NK-92 treated with Interleukin-12 subunit alpha and Interleukin-12 subunit beta, amount 100 ng/mL, for 24 hours (cell line): ENCODE measurements at places on chromosomes 7 and 10.
A peak's percentile ranks its signal among the peaks of the same experiment; 100 is the strongest.

DNA sequence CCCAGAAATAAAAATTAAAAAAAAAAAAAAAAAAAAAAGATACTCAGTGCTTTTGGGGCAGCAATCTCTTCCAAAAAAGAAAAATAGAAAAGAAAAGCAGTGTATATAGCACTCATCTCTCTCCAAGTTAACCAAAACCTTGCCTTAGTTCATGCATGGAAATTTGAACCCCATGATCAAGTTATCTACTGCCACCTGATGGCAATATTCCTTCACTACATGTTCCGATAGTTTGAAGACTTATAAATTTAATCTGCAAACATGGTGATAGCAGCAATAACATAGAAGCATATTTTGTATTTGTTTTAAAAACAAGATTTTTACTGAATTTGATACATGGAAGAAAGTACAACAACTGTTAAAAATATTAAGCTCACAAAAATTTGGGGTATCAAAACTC, 48.6 kb upstream of the SLIT1 start:
- no peak for DNase-seq

DNA sequence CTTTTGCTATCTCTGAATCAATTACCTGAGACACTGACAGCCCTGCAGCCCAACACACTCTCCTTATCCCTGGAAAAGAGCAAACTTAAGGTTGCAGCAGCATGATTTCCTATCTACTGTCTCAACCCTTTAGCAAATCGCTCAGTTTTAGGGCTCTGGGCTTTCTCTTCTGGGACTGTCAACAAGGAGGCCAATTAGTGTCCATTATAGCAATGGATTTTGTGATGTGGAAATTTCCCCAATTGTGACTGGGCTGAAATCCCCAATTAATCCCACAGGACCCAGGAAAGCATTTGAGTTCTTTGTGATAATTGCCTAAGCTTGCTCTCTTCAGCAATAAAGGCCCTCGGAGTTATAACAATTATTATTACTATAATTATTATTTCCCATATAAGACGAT, 197.0 kb downstream of the ZNF438 start:
- no peak for DNase-seq

GRCh38 chr10:102072673-102073527, 7.8 kb downstream of the HPS6 start:
- DNase-seq: peak; percentile 53

GRCh38 chr10:117071286-117072050, 66.5 kb upstream of the SHTN1 start:
- DNase-seq: no peak

DNA sequence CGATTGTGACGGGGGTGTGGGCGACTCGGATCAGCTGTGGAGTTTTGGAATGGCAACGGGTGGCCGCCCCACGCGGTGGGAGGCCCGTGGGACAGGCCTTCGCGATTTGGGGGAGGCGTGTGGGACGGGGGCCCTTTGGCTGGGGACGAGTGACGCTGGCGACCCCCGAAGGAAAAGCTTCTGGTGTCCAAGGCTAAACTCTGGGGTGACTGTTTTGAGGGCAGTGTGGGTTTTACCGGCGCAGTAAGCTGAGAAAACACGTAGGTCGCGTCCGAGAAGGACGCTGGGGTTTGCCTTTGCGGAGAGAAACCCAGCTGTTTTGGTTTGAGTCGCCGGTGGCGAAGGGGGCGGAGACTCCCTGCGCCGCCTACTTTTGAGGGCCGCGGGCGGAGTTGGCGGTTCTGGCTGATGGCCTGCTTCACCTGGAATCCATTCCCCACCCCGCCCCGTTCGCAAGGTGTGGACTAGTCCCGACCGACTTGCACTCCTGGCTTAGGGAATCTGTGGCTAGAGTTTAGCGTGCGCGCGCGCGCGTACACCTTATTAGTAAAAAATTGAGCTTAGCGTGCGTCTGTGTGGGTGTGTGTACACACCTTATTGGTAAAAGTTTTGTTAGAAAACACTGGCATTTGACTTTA, 606 bp downstream of the TAX1BP1 start:
- peak; percentile 68 for DNase-seq

- no peak for DNase-seq
Measured at GRCh38 chr10:71757399-71757922, 15.9 kb downstream of the VSIR start.

GRCh38 chr10:26365681-26366358, 72.3 kb upstream of the APBB1IP start:
- no peak for DNase-seq

DNA sequence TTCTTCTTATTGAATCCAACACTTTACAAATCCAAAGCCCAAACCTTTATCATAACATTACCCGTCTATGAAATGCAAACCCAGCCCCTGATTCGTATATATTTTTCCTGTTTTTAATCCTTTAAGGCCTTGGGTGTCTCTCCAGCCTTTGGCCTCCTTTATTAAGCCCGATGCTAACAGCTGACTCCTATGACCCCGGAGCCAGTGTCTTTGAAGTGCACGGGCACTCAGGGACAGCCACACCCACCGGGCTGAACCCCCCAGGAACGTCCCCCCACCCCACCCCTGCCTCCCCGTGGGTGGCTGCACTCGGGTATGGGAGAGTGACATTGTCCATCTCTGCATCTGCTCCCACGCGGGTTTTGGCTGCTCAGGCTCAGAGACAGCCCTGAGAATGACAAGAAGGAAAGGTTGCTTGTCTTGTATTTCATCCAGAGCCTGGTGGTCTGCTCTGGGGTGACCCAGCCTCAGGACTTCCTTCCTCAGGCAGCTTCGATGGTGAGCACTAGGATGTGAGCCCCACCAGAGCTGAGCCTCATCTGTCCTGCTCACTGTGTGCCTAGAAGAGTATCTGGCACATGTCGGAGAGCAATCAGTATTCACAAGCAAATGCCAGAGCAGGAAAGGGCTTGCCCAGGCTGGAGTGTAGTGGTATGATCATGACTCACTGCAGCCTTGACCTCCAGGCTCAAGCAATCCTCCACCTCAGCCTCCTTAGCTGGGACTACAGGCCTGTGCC, 210.4 kb downstream of the SKIDA1 start:
- no peak for DNase-seq

DNA sequence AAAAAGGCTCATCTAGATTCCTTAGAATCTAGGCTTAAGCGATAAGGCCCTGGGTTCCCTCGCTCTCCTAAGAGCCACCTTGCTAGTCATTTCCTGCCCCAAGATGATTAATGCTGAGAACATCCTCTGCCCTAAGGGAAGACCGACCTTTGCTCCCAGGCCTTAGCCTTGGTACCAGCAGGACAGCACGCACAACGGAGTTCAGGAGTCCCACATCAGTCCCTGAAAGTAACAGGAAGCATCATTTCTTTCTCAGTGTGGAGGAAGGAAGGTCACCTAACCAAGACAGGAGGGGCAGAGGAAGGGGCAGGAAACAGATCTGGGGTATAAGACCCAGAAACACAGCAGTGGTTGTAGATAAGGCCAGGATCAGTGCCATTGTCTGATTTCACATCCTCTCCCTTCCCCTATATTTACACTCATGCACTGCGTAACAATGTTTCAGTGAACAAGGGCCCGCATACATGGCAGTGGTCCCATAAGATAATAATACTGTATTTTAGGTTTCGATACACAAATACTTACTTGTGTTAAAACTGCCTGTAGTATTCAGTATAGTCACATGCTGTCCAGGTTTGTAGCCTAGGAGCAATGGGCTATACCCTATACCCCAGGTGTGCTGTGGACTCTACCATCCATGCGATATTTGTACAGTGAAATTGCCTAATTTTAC, 8.1 kb upstream of the FAM107B start:
- no peak for DNase-seq

DNA sequence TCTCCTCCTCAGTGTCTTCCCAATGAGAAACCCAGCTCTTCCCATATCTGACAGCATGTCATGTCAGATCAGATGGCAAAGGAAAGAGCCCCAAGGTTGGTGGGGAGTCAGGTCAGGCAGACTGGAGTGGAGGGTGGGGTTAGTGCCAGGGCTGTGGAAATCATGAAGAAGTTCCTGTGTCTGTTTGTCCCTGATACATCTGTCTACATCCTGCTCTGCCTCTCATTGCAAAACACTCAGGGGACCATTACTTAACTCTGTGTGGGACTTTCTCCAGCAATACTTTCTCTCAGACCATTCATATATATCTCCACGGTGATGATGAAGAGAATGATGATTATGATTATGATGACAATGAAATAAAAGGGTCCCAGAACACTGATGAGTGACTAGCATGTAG, 3.3 kb downstream of the PRRT4 start:
- DNase-seq: no peak

GRCh38 chr10:26336979-26337378, 101.2 kb upstream of the APBB1IP start:
- no peak for DNase-seq

- no peak for DNase-seq
Measured at GRCh38 chr10:117541909-117542705, 439 bp upstream of the EMX2 start.

GRCh38 chr7:7449055-7449454, 86.6 kb downstream of the COL28A1 start:
- no peak for DNase-seq

GRCh38 chr10:35493196-35494118, 111.7 kb upstream of the GJD4 start:
- no peak for DNase-seq

DNA sequence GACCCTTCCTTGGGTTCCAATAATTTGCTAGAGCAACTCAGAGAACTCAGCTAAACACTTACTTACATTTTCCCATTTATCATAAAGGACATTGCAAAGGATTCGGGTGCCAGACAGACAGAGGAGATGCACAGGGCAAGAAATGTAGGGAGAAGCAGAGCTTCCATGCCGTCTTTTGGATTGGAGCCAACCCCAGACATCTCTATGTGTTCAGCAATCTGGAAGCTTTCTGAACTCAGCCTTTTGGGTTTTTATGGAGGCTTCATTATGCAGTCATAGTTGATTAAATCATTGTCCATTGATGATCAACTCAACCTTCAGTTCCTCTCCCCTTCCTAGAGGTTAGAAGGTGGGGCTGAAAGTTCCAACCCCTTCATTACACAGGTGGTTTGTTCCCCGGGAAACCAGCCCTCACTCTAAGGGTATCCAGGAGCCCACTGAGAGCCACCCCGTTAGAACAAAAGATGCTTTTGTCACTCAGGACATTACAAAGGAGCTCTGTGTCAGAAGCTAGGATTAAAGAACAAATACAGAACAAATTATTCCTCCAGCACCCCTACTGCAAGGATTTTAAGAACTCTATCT, 211.9 kb upstream of the VSTM2A start:
- DNase-seq: no peak

DNA sequence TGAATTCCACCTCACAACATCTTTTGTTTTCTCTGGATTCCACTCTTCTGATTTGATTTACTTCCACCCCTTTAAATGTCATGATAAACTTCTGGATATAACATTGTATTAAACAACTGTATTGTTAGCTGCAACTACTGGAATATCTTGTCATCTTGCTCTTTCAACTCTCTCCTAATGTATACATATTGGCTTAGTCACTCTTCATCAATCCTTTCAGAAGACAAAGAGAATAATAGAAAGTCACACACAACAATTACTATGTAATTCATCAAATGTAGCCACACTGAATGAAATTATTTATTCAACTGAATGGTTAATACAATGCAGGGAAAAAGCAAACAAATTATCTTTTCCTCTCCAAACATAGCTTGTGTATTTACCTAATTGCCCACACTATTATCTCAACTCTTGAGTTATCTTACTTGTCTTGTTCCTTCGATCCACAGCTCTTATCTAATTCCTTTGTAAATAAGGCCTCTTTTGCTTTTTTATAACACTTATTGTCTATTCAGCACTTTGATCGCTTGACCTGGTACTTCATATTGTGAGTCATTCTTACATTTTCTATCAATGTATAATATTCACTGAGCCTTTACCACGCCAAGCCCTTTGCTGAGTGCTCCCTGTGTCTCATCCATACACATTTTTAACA, 16.7 kb downstream of the SEMA3A start:
- DNase-seq: no peak

DNA sequence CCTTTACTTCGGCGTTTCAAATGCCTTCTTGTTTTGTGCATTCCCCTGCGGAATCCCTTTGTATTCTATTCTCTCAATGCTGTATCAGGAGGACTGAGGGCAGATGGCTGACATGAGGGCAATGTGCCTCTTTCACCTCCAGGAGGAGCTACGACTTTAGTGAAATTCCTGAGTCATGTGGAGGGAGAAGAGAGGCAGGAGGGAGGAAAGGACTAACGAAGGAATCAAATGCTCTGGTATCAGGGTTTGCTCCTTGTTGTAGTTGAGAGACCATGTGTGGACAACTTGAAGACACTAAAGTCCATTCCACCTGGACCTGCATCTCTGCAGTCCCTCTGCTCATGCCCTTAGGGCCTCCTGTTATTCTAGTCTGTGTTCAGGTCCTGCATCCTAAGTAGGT, 40.2 kb upstream of the PRSS58 start:
- no peak for DNase-seq

GRCh38 chr10:19937989-19938388, 121.8 kb downstream of the PLXDC2 start:
- no peak for DNase-seq

GRCh38 chr7:84231157-84231556, 36.6 kb upstream of the SEMA3A start:
- no peak for DNase-seq

GRCh38 chr7:143073556-143073955, 21.4 kb downstream of the OR6V1 start:
- DNase-seq: no peak

DNA sequence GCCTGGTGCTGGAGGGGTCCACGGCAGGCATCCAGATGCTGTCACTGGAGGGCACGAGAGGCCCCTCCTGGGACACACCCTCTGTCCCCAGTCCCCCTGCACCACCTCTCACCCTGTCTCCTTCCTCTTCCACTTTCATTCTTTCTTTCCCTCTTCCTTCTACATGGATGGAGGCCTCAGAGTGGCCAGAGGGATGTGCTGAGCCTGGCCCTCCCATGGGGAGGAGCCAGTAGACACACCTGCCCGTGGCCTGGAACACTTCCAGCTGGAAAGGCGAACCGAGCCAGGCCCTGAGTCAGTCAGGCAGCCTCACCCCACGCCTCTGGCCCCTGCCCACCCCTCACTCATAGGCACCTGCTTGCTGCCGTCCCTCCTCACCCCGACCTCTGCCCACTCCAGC, 55.9 kb upstream of the MXI1 start:
- DNase-seq: no peak

DNA sequence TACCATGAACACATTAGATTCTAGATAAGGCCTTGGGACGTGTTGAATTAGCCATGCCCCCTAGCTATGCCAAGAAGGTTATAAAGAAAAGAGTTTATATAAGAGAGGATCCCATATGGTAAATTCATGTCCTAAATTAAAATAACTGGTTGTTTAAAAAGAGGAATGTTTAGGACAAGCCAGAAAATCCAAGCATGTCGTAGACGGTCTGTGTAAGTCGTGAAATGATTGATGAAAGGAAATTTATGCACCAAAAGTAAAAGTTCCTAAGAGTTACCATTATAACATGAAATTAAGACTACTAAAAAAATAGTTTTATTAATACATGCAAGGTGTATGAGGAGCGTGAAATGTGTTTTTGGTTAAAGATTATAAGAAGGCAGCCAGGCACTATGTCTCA, 624.9 kb downstream of the ARL4A start:
- DNase-seq: no peak
